Activated CD4-positive, alpha-beta T cell treated with anti-CD3 and anti-CD28 coated beads for 48 hours (primary cell): ENCODE measurements at places on chromosomes 4 and X.
A peak's percentile ranks its signal among the peaks of the same experiment; 100 is the strongest.

GRCh38 chr4:106809076-106809475 is 227.0 kb downstream of the DKK2 start:
- no peak for DNase-seq

DNA sequence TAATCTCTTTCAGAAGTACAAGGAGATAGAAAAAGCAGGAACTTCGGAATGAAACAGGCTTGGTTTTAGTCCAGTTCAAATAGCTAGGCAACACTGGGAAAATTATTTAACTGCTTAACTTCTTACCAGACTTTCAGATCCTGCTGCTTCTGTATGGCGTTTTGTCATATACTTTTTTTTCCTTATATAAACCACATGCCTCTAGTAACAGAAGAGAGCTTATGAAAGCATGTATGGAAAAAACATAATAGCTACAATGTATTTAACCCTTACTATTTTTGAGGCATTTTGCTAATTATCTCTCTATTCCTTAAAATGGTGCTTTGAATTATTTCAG is 439.6 kb downstream of the INPP4B start:
- DNase-seq = no peak

DNA sequence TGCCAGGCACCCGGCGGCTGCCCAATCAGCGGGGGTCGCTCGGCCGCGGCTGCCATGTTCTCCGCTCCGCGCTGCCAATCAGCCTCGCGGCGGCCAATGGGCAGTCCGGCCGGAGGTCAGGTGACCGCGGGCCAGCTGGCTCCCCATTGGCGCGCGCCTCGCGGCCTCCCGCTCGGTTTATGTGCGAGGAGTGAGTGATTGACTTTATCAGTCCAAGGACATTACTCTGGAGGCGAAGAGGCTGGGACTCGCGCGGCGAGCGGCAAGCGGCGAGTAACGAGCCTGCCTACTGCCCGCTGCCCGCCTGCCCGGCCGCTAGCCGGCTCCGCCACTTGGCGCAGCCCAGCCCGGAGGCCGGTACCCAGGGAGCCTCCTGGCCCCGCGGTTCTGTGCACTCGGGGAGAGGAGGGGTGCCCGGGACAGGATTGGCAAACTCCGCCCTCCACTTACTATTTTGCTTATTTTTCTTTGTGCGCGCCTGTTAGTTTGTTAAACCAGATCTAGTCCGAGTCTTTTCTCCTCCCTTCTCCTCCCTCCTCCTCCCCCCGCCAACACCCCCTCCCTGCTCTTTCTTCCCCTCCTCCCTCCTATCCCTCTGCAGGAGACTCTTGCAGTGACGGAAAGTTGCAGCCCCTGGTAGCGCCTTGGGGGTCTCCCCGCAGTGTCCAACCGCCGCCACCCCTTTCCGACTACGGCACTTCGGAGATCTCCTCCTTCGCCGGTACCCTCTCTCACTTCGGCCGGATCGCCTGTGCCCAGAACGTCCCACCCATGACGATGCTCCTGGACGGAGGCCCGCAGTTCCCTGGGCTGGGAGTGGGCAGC is at the start of gene ZIC3:
ZIC3 (plus strand) TSS at position 207 of the 825 bp plus-strand sequence; CDS start at position 772, 565 bp downstream.
- peak; percentile 44 for DNase-seq

DNA sequence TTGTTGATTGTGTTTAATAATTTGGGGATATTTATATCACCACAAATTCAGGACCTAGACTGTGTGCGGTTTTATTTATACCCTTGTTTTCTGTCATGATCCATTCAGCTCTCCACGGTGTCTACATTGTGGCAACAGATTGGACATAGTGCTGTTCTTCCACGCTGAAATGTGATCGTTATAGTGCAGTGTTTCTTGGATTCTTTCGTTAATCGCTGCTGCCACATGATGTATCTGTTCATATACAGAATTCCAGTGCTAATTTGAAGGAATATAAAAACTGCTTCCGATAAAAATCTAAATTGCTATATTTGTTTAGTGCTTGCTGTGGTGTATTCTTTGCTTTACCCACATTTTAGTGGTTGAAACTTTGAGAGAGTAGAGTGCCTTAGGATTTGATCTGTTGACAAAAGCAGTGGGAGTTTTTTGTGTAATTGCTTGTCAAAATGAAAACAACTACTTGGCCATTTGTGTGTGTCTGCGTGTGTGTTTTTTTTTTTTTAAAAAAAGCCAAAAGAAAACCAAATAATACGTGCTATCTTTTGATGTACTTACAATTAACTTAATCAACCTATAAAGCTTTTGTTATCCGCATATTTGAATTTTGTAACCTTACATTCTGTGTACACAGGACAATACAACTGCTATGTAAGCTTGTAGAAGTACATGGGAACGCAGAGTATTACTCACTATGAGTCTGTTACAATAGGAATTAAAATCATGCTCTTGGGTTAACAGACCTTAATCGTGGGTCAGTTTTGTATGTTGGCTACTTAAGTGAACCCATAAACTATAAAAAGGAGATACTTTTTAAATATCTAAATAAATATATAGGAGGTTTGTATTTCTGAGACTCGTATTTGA is 353.3 kb downstream of the ARHGAP24 start:
- no peak for DNase-seq

- no peak for DNase-seq
Observed at GRCh38 chr4:33841120-33841519, 2403.2 kb downstream of the ARAP2 start.

DNA sequence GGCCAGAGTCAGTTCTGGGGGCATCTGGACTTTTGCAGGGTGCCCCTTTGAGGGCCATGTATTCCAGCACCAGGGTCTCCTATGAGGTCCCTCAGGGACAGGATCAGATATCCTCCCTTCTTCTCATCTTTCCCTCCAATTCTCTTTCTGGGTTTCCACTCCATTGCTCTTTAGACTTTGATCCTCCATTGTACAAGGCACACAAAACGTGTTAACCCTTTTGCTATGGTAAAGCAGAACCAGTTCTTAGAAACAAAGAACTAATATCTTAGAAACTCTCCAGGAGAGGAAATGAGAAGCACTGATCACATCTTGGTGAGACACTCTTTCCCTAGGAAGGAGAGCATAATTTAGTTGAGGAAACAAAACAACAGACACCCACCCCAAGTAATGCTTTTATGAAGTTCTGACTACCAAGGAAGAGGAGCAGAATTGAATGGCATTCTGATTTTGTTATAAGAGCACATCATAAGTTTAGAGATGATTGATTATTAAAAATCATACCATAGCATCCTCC is 200.7 kb upstream of the NPY2R start:
- DNase-seq = no peak

- no peak for DNase-seq
Observed at GRCh38 chr4:19575924-19576323, 675.8 kb upstream of the SLIT2 start.

DNA sequence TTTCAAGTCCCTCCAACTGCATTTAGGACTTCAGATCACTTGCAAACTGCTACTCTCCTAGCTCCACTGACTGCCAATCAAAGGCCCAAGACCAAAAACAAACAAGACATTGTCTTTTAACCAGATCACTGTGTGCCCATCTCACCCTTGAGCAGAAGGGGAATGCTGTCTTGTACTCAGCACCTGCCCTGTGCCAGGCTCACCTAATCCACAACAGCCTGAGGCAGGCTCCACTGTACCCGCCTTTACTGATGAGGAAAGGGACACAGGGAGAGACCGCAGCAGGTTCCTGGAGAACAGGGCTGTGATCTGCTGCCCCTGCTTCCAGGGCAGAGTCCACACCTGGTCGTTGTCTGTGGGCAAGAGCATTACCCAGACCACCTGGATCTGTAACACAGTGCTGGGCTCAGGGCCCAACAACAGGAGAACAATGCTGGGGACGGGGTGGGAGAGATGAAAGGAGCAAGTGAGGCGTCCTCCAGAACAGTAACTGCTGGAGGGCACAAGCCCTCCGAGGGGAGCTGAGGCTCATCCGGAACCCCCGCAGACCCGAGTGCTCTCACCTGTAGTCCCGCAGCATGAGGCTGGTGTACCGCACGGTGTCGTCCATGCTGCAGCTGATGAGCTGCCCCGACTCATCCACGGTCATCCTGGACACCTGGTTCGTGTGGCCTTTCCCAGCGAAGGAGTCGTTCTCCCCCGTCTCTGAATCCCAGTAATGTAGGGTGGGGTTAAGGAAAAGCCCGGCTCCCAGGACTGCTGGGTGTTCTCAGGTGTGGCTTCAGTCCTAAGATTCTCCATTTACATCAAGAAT is 33.9 kb downstream of the WDR1 start:
- DNase-seq = peak; percentile 1

DNA sequence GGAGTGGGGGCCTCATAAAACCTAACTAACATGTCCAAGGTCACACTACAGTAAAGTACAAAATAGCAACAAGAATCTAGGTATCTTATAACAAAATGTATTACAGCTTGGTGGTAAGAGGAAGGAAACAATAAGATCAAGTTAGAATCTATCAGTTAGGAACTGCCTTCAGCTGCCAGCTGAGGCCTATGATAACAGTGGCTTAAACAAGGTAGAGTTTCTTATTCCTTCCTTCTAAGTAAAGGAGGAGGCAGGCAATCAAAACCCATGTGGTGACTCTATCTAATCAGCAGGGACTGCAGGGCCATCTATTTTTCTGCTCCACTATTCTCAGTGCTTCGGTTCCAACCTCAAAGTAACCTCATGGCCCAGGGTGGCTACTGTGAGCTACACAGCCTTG is 10.9 kb downstream of the SH3D19 start:
- DNase-seq = no peak

DNA sequence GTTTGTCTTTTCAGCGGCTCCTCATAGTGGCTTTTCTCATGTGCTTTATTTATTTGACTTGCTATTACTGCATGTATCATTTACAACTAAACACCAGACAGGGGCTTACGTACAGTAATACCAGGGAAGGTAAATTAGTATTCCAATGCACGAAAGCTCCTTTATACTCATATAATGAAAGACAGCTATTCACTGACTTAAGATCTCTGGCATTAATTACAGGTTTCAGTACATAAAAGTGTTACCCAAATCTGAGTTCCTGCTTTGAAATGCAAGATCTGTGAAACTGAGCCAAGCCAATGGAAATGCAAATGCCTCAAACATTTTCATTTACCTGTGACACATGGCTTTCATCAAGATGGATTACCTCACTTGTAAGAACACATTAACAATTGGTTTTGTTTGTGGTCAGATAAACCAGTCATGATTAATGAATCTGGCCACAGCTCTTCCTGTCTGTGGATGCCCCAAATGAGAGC is 107.2 kb downstream of the ANAPC4 start:
- no peak for DNase-seq

GRCh38 chr4:66016240-66016639 is 346.0 kb upstream of the EPHA5 start:
- DNase-seq = no peak

GRCh38 chr4:82610041-82610440 is 48.3 kb upstream of the TMEM150C start:
- no peak for DNase-seq

DNA sequence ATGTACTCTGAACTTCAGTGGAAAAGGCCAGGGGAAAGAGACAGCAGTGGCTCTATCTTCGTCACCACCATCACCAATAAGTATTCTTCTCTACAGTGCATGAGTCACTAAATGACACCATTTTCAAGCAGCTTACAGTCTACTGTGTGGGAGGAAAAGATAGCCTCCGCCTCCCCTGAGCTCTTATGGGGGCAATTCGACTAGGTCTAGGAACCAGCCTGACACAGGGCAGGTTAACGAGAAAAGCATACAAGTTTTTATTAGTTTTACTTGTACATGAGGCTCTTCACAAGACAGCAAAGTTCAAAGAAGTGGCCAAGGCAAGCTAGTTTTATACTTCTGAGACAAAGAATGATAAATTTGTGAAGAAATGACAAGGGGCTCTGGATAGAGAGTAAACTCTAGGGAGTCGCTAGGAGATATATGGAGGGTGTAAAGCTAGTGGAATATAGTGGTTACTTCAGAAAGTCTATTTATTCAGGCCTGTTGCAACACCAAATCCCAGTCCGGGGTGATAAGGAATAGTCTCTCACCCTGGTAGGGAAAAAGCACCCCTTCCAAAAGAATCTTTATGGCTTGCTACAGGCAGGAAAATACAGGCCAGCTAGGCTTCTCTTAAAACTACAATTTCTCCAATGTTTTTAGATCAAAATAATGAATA is 49.7 kb downstream of the SCD5 start:
- no peak for DNase-seq

DNA sequence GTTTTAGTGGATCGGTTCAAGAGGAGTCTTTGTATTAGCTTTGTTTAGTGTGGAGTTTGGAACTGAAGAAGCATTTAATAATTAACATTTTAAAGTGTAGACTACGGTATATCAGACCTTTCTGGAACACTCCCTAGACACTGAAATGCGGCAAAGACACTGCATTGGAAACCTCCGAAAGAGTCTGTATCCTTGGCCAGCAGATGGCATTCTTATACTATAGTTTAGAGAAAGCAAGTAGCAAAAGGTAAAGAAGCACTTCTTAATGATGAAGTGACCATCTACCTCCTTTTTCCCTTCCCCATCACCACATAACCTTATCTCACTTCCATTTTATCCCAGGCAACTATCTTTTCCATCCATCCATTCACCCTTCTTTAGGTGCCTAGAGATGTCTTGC is 7.6 kb downstream of the FABP2 start:
- DNase-seq = no peak

- DNase-seq = no peak
Observed at GRCh38 chrX:39144323-39144722, 343.1 kb downstream of the MID1IP1 start.

- no peak for DNase-seq
Observed at GRCh38 chrX:20664131-20664530, 397.4 kb upstream of the RPS6KA3 start.

GRCh38 chr4:155944516-155944915 is 9.2 kb downstream of the CTSO start:
- DNase-seq = no peak

DNA sequence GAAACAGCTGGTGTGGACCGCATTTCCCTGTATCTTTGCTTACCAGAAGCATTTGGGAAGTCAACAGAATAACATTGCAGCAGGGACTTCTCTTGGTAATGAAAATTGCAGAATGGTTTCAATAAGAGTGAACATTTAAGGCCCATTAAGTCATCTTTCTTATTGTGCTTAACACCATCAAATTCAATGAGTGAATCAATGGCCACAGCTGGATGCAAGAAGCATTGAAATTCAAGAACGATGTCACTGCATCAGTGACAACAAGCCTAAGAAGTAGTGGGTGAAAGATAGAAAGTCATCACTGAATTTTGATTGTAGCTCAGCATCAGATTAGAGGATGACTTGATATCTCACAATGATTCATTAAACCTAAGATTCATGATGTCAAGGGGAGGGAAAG is 93.9 kb upstream of the GPM6A start:
- DNase-seq = no peak

GRCh38 chr4:41334182-41334581 is 77.5 kb downstream of the UCHL1 start:
- no peak for DNase-seq

DNA sequence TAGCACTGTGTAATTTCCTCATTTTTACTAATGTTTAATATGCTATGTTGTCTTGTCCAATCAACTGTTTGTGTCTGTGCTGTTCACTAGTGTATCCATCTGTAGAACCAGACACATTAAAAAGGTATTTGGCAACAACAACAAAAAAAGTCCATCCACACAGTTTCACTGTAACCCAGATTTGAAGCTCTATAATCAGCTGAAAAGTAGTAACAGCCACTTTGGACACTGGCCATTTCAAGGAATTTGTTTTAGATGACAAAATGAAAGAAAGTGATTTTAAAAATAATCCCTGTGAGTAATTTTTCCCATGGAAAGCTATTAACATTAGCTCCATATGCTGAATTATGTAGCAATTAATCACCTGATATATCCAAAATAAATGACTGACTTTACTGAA is 2.2 kb upstream of the FBXL5 start:
- DNase-seq = no peak

- DNase-seq = no peak
Observed at GRCh38 chr4:581753-582361, 5.8 kb upstream of the TMEM271 start.
